ENCODE measurements at places on chromosomes 4 and X.
A peak's percentile ranks its signal among the peaks of the same experiment; 100 is the strongest.

- no peak for DNase-seq
These were observed 17.2 kb downstream of the ANXA3 start for GRCh38 chr4:78568640-78569305.

DNA sequence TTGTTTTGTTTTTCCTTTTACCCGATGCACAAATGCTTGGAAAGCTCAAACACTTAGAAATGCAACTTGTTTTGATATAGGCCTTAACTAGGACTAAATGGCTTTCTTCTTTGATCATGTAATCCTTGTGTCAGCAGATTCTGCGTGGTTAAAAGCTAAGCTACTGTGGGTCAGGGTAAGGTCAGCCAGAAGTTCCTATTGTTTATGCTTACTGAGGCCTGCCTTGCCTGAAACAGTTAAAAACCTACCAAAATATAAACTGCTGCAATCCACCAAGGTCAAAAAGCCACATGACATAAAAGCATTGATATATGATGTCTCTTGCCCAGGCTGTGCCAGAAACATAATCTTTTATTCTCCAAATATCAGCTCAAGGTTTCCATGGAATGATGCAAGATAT, 223.4 kb downstream of the FAM47B start:
- no peak for DNase-seq

GRCh38 chrX:77771601-77772000, 14.4 kb downstream of the ATRX start:
- no peak for DNase-seq

DNA sequence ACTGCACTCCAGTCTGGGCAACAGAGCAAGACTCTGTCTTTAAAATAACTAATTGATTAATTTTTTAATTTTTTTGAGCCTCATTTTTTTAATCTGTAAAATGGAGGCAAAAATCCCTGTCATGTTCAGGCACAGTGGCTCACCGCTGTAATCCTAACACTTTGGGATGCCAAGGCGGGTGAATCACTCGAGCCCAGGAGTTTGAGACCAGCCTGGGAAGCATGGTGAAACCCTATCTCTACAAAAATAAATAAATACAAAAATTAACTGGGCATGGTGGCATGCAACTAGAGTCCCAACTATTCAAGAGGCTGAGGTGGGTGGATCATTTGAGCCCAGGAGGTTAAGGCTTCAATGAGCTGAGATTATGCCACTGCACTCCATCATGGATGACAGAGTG, 15.4 kb downstream of the AMTN start:
- no peak for DNase-seq

- DNase-seq = peak; percentile 60
These were observed 17.5 kb downstream of the MAML3 start for GRCh38 chr4:140136509-140136908.

DNA sequence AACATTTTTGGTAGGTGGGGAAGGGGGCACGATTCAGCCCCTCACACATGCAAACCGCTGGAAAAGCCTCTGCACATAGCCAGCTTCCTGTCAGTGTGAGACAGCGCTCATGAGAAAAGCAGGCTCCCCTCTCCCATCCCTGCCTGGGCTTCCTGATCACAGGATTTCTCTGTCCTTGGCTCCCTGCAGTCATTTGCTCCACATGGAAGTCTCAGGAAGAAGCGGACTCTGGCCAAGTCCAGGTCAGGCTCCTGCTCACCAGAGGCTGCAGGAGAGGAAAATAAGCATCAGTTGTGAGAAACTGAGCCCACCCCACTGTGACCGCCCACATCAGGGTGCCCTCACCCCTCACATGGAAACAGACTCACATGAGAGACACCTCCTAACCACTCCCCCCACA, 664.3 kb upstream of the TENM3 start:
- DNase-seq = no peak
